ENCODE measurements at places on chromosomes 11 and 22. TPM values are rescaled to one million over a fixed set of nuclear protein-coding genes. Genes with fewer than 3 reads are reported as not detected.

- no peak for DNase-seq
These were observed 1.8 kb downstream of the PANX1 start for GRCh38 chr11:94130298-94131046.

- DNase-seq, result no peak
These were observed 9.9 kb upstream of the AIFM3 start for GRCh38 chr22:20957102-20957682.

DNA sequence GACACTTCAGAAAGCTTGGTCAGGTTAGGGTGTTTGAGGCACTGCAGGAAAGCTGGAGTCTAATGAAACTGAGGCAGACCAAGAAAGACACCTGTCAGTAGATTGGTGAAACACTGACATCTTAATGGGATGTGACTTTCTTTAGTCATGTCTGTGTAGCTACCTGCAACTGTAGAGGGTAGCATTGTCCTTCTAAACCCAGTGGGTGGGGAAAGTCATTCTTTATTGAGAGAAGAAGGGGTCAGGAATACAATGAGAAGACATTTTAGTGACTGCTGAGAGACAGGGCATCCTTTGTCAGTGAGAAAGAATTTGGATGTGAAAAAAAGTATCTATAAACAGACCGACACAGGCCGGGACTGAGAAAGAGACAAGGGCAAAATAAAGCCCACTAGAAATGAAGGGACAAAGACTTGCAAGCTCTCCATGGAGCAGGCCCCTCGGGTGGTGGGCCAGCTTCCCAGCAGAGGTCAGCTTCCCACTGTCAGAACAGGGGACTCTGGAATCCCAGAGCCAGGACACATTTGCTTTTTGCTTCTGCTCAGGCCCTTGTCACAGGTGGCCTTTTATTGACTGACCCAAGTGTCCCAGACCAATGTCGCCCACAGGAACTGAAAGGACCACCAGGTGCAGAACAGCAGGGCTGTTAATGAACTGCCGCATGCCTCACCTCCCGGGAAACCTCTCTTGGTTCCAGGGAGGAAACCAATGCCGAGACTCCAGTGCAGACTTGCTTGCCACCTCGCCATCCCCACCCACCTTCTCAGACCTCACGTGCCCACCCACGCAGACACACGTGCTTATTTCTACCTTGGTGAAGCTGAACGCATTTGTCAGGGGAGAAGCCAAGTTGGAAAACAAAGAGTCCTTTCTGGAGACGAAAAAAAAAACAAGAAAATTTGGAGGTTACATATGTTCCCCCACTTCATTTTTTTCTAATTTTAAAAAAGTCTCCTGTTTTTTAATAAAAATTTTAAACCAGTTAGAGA, 212.8 kb downstream of the TENM4 start:
- no peak for DNase-seq

GRCh38 chr22:20566420-20567260, 59.2 kb downstream of the MED15 start:
- no peak for DNase-seq

- no peak for DNase-seq
These were observed 2.3 kb downstream of the ACY3 start for GRCh38 chr11:67648140-67648795.

DNA sequence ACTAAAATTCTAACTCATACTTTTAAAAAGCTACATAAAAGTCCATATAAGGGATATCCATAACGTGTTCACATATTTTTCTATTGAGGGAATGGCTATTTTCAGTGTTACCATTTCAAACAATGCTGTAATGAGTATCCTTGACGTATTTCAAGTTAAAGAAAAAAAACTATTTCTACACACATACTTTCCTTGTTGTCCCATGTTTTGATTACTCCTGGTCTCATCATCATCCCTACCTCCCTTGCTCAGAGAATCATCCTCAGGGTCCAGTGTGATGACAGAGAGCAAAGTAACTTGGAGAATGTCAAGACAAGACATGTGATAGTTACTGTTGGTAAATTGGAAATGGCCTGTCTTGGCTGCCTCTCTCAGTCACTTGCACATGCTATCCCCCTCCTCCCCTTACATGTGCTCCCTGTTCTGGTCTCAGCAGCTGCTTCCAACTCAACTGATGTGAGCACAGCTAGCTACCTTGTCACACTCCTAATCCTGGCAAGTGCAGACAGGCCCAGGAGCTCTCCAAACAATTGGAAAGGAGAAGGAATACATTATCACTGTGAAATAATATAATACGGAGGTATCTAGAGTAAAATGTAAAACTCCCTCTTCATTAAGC, 21.8 kb downstream of the NUMA1 start:
- no peak for DNase-seq

DNA sequence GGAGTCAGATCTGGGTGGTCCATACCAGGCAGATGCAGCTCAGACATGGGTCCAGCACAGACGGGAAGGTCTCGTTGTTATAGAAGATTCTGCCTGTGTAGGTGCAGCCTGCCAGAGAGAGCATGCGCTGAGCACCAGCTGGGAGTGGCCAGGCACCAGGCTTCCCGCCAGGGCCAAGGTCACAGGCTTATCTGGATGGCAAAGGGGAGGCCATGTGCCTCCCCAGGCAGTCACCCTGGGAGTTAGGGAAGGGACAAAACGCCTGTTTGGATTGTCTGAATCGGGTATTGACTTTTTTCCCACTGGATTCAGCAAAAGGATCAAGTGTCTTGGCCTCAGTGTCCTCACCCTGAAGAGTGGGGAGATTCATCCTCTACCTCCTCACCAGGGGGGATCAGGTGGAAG, 26.5 kb downstream of the PGA5 start:
- DNase-seq, result no peak

Gene SCN2B
- 4.9 TPM for polyA plus RNA-seq

Data from renal pelvis (tissue), 12 donors.